ENCODE measurements at places on chromosomes 3 and 15. TPM values are rescaled to one million over a fixed set of nuclear protein-coding genes. Genes with fewer than 3 reads are reported as not detected.
A peak's percentile ranks its signal among the peaks of the same experiment; 100 is the strongest.

- no peaks in the 10 kb centered on the region for H3K4me1 ChIP-seq
- no peaks in the 10 kb centered on the region for H3K27me3 ChIP-seq
- no peak within 1 kb of the TSS for H3K27ac ChIP-seq
- no peak for DNase-seq
- no peaks in the 10 kb centered on the region for H3K36me3 ChIP-seq
Measured at GRCh38 chr15:43266834-43267233, at the start of gene TGM5. Gene TGM5 (minus strand): TSS chr15:43266928. CDS start chr15:43266849, 79 bp downstream.

Gene TM4SF4
- total RNA-seq: 2.7 TPM

DNA sequence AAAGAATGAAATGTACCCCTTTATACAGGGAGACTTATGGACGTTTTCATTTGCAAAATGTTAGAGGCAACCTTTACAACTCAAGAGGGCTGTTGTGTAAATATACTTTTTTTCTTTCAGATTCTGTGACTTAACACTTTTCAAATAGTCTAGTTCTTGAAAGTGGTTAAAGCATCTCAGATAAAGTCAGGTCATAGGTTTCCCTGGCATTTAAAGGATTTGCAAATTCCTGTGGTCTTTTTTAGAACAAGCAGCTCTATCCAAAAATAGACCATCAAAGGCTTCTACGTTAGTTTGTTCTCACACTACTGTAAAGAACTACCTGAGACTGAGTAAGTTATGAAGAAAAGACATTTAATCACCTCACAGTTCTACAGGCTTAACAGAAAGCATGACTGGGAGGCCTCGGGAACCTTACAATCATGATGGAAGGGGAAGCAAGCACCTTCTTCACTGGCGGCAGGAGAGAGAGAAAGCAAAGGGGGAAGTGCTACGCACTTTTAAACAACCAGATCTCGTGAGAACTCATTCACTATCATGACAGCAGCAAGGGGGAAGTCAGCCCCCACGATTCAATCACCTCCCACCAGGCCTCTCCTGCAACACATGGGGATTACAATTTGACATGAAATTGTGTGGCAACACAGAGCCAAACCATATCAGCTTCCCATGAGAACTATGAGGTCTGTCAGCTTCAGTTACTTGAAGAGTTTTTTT lies 23.3 kb upstream of the GABRR3 start:
- H3K36me3 ChIP-seq: no peaks in the 10 kb centered on the region
- DNase-seq: no peak
- 0 out of 2 replicates have a peak, but pooled peaks cover 7% of the 10 kb centered on the region for H3K4me1 ChIP-seq
- peak overlapping the region; percentile 53 for H3K27ac ChIP-seq

Gene ROPN1
- total RNA-seq: not detected

Gene MUC20
- total RNA-seq: 0.88 TPM

Gene SPATA12
- total RNA-seq: 0.16 TPM

DNA sequence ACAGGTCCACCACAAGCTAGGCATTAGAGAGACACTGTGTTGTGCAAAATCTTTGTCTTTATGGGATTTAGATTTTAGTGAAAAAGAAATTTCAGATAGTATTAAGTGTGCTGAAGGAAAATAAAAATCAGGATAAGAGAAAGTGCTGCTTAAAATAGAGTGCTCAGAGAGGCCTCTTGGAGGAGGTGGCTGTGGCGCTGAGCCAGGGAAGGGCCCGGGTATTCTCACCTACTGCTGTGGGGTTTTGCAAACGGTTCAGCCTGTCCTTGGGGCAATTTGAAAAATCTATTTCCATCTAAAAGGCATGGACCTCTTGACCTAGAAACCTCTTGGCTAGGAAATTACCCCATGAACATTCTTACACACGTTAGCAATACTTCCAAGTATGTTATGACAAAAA lies 267.7 kb downstream of the TJP1 start:
- no peak for DNase-seq
- H3K4me3 ChIP-seq: no peak overlapping the region
- H3K27ac ChIP-seq: no peak overlapping the region
- H3K4me1 ChIP-seq: no peaks in the 10 kb centered on the region
- no peaks in the 10 kb centered on the region for H3K27me3 ChIP-seq

Gene ACOX2
- 9.5 TPM for total RNA-seq

GRCh38 chr3:190192739-190193138 lies 72.0 kb upstream of the P3H2 start:
- peaks cover 5% of the 10 kb centered on the region for H3K4me1 ChIP-seq
- H3K27ac ChIP-seq: no peak overlapping the region
- H3K36me3 ChIP-seq: no peaks in the 10 kb centered on the region

Gene CPA3
- not detected for total RNA-seq

- no peaks in the 10 kb centered on the region for H3K27me3 ChIP-seq
- H3K4me3 ChIP-seq: no peak overlapping the region
- peak overlapping the region; percentile 79 for H3K27ac ChIP-seq
- no peak for DNase-seq
Measured at GRCh38 chr3:172258624-172259023, 189.6 kb downstream of the GHSR start.

GRCh38 chr3:196654006-196654734 lies 14.7 kb downstream of the NRROS start:
- no peaks in the 10 kb centered on the region for H3K36me3 ChIP-seq
- no peak for DNase-seq
- H3K4me1 ChIP-seq: peaks cover 10% of the 10 kb centered on the region

- no peaks in the 10 kb centered on the region for H3K36me3 ChIP-seq
- H3K27me3 ChIP-seq: no peaks in the 10 kb centered on the region
- DNase-seq: no peak
Measured at GRCh38 chr3:81707996-81708395, 53.4 kb downstream of the GBE1 start.

GRCh38 chr3:65436580-65436979 lies 602.1 kb downstream of the MAGI1 start:
- no peak overlapping the region for H3K4me3 ChIP-seq
- H3K4me1 ChIP-seq: no peaks in the 10 kb centered on the region
- no peak overlapping the region for H3K27ac ChIP-seq

GRCh38 chr3:143436231-143436930 lies 316.8 kb downstream of the CHST2 start:
- H3K27ac ChIP-seq: no peak overlapping the region
- peaks cover 6% of the 10 kb centered on the region for H3K4me1 ChIP-seq
- no peak for DNase-seq
- H3K36me3 ChIP-seq: no peaks in the 10 kb centered on the region
- H3K4me3 ChIP-seq: no peak overlapping the region

GRCh38 chr15:45101749-45102148 lies 12.2 kb downstream of the DUOX2 start:
- no peak overlapping the region for H3K27ac ChIP-seq
- no peaks in the 10 kb centered on the region for H3K4me1 ChIP-seq
- H3K27me3 ChIP-seq: no peaks in the 10 kb centered on the region

Gene OR4M2
- not detected for total RNA-seq

- no peak overlapping the region for H3K27ac ChIP-seq
- H3K4me3 ChIP-seq: no peak overlapping the region
- no peak for DNase-seq
- H3K36me3 ChIP-seq: no peaks in the 10 kb centered on the region
- no peaks in the 10 kb centered on the region for H3K27me3 ChIP-seq
Measured at GRCh38 chr3:23791678-23792077, 14.1 kb upstream of the UBE2E1 start.

Gene SUSD5
- not detected for total RNA-seq

Gene SI
- 1.7 TPM for total RNA-seq

Gene KLHL40
- not detected for total RNA-seq

Gene CHRNA3
- not detected for total RNA-seq

GRCh38 chr3:116056280-116056679 lies 389.0 kb downstream of the LSAMP start:
- no peaks in the 10 kb centered on the region for H3K36me3 ChIP-seq
- H3K4me1 ChIP-seq: no peaks in the 10 kb centered on the region
- no peaks in the 10 kb centered on the region for H3K27me3 ChIP-seq
- no peak overlapping the region for H3K4me3 ChIP-seq
- no peak overlapping the region for H3K27ac ChIP-seq

DNA sequence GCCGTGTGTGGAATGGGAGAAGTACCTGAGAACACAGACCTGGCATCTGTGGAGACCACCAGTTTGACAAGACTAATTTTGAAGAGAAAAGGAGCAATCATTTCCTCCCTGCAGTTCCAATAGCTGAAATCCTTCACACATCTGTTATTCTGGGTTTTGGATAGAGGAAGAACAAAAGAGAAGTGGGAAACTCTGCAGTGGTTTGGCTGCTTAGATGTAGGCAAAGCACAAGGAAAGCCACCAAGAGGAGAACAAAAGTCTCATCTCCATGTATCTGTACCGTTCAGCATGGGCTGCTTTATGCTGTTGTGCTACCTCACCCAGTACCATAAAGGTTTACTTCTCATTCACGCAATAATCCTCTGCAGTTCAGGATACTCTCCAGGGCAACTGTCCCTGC lies 153.1 kb upstream of the COL8A1 start:
- no peaks in the 10 kb centered on the region for H3K36me3 ChIP-seq
- no peak overlapping the region for H3K27ac ChIP-seq
- no peaks in the 10 kb centered on the region for H3K4me1 ChIP-seq
- no peaks in the 10 kb centered on the region for H3K27me3 ChIP-seq
- no peak for DNase-seq

Gene GFM1
- total RNA-seq: 58.2 TPM

Gene SCAPER
- 28.3 TPM for total RNA-seq

- no peak for DNase-seq
- H3K36me3 ChIP-seq: no peaks in the 10 kb centered on the region
- no peaks in the 10 kb centered on the region for H3K4me1 ChIP-seq
Measured at GRCh38 chr3:35215525-35216500, 423.5 kb upstream of the ARPP21 start.

Gene NUDT16
- 16.6 TPM for total RNA-seq

Gene CEMIP
- 0.07 TPM for total RNA-seq

DNA sequence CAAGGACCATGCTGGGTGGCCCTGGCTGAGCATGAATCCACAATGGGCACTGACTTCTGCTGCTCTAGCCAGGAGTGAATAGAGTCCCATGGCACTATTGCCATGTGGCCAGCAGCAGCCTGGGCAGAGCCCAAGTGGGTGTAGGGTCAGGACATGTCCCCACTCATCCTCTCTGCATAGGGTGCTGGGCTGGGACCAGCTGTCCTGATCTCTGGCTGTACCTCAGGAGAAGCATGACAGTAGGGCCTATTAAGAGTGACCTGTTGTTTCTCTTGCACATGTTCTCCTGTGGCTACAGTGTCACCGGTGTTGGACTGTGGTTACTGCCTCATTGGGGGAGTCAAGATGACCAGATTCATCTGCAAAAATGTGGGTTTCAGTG lies 46.9 kb downstream of the DLEC1 start:
- no peaks in the 10 kb centered on the region for H3K4me1 ChIP-seq
- no peak overlapping the region for H3K27ac ChIP-seq
- DNase-seq: no peak
- H3K27me3 ChIP-seq: no peaks in the 10 kb centered on the region
- no peaks in the 10 kb centered on the region for H3K36me3 ChIP-seq

- peak overlapping the region; percentile 60 for H3K27ac ChIP-seq
- no peaks in the 10 kb centered on the region for H3K27me3 ChIP-seq
- no peaks in the 10 kb centered on the region for H3K36me3 ChIP-seq
Measured at GRCh38 chr3:188282871-188283270, 128.9 kb downstream of the LPP start.

- H3K27ac ChIP-seq: no peak overlapping the region
- H3K4me3 ChIP-seq: no peak overlapping the region
- peaks cover 13% of the 10 kb centered on the region for H3K4me1 ChIP-seq
- DNase-seq: peak; percentile 25
- H3K27me3 ChIP-seq: no peaks in the 10 kb centered on the region
Measured at GRCh38 chr3:51945031-51945840, 3.1 kb downstream of the PARP3 start.

DNA sequence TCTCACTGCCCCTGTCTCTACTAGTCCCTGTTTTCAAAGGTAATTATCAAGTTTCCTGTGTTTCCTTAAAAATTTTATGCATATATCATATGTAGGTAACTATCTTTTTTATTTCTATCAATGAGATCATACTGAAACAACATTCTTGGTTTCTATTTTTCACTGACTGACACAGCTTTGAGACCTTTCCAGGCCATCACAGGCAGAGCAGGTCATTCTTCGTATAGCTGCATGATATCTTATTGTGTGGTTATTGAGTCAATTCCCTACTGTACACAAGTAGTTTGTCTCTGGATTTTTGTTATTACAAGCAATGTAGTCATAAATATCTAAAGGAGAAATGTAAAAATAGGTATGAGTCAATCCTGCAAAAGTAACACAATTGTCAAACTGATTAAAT lies 169.6 kb downstream of the CFAP20DC start:
- H3K27me3 ChIP-seq: no peaks in the 10 kb centered on the region
- H3K36me3 ChIP-seq: no peaks in the 10 kb centered on the region
- H3K4me1 ChIP-seq: no peaks in the 10 kb centered on the region
- H3K4me3 ChIP-seq: no peak overlapping the region

Gene GOLGA8A
- total RNA-seq: 55.8 TPM

Gene ROBO1
- total RNA-seq: 1.8 TPM

GRCh38 chr15:81645470-81645869 lies 271.5 kb upstream of the TMC3 start:
- no peaks in the 10 kb centered on the region for H3K27me3 ChIP-seq
- DNase-seq: no peak
- no peak overlapping the region for H3K4me3 ChIP-seq
- H3K4me1 ChIP-seq: no peaks in the 10 kb centered on the region
- no peaks in the 10 kb centered on the region for H3K36me3 ChIP-seq
- H3K27ac ChIP-seq: no peak overlapping the region

DNA sequence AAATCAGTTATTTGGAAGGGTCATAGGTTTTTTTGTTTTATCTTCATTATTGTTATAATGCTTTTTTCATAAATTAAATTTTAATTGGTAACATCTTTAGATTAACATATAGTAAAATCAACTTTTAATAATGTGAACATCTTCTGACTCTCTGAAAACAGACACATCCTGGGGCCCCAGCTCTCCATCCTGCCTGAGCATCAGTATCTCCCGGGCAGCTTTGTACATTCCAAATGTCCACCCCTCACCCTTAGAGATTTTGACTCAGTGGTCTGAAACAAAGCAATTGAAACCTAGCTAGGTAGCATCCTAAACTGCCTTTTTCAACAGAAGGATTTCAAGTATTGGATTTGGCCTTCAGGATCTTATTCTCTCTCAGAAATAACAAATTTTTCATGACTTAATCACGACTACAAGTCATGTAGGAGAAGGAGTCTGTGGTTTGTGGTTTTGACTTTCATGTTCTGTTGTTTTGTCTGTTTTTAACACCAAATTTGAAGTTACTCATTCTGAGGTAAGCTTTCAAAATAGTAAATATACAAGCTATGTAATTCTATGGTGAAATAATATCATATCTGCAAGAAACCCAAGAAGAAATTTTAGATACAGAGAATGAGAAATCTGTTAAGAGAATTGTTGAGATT lies 147.3 kb upstream of the UBE2E2 start:
- H3K4me1 ChIP-seq: no peaks in the 10 kb centered on the region
- no peaks in the 10 kb centered on the region for H3K27me3 ChIP-seq
- H3K27ac ChIP-seq: no peak overlapping the region
- H3K4me3 ChIP-seq: no peak overlapping the region
- no peaks in the 10 kb centered on the region for H3K36me3 ChIP-seq
- DNase-seq: no peak

Data from Caco-2 (cell line).